ENCODE measurements at places on chromosomes 2 and 18.

DNA sequence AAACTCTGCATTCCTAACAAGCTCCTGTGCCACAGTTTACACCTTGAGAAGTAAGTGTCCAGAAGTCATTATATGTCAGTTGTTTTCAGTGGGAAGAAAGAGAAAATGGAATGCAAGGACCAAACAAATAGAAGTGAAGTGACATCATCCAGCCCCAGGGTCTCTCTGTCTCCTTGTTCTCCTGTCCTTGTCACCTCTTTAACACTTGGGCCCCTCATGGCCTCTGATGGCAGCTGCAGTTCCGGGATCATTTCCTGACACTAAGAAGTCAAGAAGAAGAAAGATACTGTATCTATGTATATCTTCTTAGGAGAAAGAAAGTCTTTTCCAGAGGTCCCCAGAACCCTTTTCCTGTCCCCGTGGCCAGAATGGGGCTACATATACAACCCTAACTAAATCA lies 2.8 kb upstream of the CFAP221 start:
- no peak for DNase-seq

- DNase-seq, result no peak
Measured at GRCh38 chr2:242027676-242028450, 158.3 kb downstream of the RTP5 start.

DNA sequence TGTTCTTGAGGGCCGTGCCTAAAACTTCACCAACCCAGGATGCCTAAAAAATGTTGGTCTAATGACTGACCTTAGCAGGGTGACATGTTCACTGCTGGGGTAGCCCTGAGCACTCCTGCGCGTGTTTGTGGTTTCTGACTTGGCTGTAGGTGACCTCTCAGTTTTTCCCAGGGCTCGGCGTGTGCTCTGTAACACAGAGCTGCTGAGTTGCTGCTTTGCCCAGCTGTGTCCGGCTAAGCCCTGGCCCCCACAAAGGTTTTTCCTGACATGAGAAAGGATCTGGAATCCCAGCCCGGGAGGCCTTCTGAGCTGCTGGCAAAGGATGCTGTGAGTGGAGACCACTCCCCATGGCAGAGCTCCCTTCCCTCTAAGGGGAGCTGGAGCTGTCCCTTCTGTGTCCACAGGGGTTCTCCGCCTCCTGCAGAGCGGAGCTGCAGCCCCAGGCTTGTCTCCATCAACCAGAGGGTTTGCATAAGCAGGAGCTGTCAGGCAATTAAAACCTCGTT lies 52.7 kb downstream of the CRIM1 start:
- DNase-seq, result no peak

DNA sequence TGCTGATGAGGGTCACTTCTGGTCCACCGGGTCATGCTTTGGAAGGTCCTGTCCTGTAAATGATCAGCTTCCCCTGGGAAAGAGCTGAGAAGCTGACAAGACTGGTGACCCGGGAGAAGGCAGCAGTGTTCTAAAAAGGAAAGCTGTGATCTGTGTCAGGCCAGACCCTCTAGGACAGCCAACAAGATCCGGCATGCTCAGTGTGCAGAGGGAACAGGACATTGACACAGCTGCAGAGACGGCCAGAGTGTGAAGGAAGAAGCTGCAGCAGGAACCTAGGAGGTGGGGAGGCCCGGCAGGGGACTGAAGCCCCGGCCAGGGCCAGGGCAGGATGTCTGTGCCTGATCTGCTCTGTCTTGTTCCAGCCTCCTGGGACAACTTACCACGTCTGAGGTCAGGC lies 372.7 kb upstream of the ID2 start:
- no peak for DNase-seq

DNA sequence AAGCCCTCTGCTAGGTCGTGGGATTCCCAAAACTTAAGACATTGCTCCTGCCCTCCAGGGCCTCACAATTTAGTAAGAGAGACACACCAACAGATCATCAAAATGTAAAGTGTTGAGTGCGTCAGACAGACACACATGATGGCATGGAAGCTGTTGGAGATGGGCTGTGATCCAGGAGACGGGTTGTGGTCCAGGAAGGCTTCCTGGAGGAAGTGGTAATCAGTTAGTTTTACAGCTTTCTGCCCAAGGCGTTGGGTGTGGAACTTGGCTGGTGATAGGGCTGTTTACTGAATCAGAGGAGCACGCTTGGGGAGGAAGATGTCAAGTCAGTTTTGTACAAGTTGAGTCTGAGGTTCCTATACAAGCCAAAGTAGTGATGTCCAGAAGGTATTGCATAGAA lies 24.0 kb upstream of the GLI2 start:
- DNase-seq, result no peak

GRCh38 chr2:36485521-36485920 lies 112.4 kb downstream of the FEZ2 start:
- DNase-seq, result no peak

- DNase-seq, result no peak
Measured at GRCh38 chr18:37457341-37457740, 108.3 kb downstream of the CELF4 start.

GRCh38 chr2:3738454-3738853 lies 35.1 kb downstream of the DCDC2C start:
- no peak for DNase-seq

GRCh38 chr2:211756266-211756665 lies 782.3 kb downstream of the ERBB4 start:
- no peak for DNase-seq

GRCh38 chr2:173239644-173240043 lies 115.0 kb upstream of the CDCA7 start:
- DNase-seq, result no peak

DNA sequence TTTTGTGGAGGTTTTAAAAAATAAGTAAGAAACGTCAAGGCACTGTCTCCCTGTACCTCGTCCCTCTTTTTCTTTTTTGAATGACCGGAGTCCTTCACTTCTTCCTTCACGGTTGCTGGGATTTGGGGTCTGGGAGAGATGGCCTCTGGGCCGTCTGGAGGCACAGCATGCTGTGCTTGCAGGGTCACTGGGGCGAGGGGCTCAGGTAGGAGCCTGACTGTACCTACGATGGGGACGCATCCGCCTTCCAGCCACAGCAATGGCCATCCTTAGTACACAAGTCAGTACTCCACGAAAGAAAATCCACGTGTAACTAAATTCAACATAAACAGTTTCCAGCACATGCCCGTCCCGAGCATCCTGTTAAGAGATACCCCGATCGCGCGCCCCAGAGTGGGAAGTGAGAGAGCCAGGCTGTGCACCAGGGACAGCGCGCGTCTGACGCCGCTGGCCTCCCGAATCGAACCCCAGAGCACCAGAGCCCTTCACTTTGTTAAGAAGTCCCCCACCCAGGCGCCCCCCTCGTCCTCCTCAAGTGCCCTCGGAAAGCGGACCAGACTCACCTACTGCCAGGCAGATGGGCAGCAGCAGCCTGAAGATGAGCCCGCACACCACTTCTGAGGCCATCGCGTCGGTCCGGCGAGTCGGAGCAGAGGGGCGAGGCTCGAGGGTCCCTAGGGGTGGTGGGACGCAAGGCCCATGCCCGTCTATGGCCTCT lies 1.2 kb downstream of the PIEZO2 start:
- DNase-seq, result no peak

DNA sequence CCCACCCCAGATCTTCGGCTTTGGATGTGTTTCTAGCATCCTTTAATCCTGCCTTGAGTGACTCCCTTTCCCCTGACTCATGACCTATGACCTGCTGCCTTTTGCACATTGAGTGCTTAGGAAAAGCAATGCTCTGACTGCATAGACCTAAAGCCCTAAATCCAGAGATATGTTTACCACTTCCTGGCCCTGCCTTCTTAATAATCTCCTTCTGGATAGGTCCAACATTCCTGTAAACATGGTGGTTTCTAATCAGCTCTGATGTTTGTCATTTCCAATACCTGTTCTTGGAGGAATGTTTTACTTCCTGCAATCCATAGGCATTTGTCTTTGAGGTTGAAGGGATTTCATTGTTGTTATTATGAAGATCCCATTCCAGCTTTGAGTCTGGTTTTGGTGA lies 2.3 kb downstream of the SLC3A1 start:
- DNase-seq, result no peak

DNA sequence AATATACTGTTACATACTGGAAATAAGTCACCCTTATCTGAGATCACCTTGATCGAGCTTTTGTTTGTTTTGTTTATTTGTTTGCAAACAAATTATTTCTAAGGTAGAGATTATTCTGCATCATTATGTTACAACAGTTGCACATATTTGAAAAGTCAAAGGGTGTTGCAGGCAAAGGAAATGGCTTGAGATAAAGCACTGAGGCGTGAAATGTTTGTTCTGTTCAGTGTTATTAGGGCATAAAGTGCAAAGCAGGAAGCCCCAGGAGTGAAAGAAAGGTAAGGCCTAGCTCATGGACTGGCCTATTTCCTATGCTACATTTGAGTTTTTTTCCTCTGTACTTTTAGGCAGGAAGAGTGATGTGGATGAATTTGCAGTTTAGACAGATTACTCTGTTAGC lies 1815.6 kb upstream of the LRRTM1 start:
- no peak for DNase-seq

DNA sequence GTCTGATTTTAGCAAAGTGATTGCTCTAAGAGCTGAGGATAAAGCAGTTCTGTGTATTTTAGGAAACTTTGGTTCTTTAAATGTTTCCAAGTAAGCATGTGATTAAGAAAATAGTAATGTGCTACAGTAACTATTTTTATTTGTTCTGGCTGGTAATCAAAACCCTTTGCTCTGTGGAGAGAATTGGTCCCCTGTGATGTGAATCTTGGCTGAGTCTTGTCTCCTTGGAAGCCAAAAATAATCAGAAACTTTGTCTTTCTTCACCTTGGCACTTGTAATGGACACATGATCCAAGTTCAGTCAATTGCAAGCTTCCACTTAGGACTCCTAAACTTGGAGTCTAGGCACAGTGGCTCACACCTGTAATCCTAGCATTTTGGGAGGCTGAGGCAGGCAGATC lies 422.7 kb upstream of the CDH20 start:
- no peak for DNase-seq

DNA sequence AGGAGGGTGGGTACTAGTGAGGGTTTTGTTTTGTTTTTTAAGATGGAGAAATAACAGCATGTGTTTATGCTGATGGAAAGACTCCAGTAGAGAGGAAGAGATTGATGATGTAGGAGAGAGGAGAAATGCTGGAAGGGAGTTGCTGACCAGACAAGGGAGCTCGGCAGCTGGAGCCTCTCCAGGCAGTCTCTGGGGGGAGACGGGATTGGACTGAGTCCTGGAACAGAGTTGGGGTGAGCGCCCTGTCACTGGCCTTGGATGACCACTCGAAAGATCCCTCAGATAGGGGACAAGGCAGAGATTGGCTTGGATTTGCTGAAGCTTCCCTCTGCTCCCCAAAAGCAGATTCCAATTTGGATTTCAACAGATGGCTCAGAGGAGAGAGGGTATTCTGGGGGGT lies 197.7 kb downstream of the NAPG start:
- DNase-seq, result no peak

GRCh38 chr2:125559186-125559585 lies 1096.8 kb upstream of the GYPC start:
- no peak for DNase-seq

DNA sequence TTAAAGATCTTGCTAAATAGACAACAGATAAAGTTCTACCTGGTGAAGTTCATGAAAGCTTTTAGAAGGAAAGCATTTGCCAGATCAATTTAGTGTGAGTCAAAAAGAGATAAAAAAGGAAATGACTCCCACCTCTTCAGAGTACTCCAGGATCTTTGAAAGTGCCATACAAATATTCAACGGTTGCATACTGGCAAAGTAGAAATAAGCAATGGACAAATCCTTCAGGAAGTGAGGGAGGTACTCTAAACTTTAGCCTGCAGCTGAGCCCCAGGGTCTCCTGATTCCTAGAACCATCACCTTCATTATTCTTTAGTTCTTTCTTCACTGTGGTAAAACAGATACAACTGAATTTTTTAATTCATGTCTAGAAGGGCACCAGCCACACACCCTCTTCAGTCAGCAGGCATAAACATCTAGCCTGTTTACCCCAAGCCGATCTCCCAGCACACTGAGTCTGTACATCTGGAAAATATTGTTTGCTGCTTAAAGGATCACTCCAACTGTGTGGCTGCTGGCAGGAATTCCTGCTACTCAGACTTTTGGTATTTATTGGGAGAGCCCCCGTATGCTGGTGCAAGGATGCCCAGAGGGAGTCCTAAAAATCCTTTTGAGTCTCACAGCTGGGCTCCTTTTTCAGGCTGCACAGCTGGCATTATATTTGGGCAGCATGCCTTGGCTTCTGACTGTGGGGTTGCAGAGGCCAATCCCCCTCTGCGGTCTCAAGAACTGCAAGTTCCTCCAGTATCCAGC lies 72.3 kb upstream of the SESTD1 start:
- no peak for DNase-seq

DNA sequence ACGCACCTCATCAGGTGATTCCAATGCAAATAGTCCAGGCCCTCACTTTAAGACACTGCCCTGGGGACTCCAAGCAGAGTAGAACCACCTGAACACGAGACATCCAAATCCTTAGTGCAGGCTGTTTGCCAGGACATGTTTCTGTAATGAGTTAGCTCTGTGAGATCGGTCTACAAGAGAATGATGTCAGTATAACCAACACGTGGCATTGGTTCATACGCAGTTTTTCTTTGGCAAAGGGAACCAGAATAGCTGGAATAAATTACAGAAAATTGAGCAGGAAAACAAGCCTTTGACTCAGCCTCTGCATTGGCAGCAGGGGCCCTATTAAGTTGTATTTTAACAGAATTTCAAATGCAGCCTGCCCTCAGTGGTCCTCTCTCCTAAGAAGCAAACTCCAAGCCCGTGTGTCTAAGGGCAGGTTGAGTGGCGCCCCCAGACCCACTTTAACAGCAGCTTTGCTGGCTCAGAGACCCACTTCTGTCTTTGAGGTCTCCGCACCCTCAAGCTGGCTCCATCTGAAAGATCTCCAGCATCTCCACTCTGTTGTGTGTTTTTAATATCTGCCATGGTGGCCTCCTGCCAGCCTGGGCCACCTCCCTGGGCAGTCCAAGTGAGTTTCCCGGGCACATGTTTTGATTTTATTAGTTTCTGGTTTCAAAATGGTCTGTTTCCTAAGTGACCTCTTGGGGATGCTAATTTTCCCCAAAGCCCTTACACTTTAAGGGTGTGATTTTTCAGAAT lies 61.3 kb downstream of the ALPK2 start:
- no peak for DNase-seq

- DNase-seq, result no peak
Measured at GRCh38 chr2:17934721-17935120, 56.3 kb downstream of the KCNS3 start.

DNA sequence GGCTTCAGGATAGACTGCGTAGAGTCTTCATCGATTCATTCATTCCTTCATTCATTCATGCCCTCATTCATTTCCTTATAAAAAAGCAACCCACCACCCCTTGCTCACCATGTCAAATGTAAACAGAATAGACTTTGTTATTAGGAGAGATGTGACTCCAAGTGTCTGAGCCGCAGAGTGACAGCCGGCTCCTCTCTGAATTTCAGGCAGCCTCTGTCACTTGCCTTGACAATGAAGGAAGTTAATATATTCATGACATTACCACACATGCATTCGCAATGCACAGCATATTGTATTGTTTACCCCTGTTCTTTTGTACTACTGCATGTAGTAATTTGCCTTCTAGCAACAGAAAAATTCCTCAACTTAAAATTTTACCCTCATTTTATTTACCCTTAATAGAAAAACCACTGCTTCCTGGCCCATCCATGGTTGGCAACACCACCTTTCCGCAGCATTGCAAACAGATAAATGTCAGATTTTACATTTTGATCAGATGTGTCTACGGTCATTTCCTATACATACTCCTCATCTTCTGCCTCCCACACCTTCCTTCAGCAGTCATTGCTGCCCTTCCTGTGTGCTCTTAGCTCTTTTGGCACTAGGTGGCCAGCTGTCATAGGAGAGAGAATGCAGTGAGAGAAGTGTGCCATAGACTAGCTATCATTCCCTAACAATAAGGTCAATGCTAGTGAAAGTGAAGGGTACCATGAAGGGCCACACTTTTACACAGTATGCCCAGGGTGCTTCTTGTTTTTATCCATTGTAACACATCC lies 1090.8 kb downstream of the BCL11A start:
- DNase-seq, result no peak

Data from activated CD8-positive, alpha-beta memory T cell treated with anti-CD3 and anti-CD28 coated beads for 1 hour (primary cell).